ENCODE measurements at places on chromosomes 11 and 22.

- no peak for DNase-seq
Observed at GRCh38 chr11:104843150-104843836, 55.0 kb downstream of the CASP12 start.

- no peak for DNase-seq
Observed at GRCh38 chr11:65431451-65432099, 9.0 kb downstream of the NEAT1 start.

GRCh38 chr11:75087319-75088305 lies 9.1 kb downstream of the OR2AT4 start:
- DNase-seq, result no peak

DNA sequence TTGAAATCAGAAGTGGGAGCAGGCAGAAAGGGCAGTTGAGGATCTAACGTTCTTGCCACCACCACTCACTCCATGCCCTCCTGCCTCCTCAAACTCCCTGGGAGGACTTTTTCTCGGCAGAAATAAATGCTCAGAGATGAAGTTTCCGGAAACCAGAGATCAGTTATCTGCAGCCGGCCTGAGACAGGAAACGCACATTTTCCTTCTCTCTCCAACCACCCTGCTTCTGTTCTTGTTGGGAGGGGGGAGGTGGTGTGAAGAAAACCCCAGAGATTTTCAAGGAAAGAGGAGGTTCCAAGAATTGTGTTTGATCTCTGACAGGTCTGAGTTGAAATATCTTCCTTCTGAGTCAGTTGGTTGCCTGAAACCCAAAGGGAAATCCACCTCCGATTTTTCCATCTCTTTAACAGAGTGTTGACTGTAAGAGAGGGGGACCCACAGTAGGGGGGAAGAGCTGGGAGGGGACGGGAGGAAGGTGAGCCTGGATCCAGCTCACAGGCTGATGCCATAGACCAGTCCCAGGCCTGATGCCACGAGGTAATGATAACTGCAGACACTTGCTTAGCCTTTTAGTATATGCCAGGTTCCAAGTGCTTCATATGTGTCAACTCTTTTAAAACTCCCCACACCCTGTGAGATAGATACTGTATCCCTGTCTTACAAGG lies 100.8 kb downstream of the TRAF6 start:
- DNase-seq, result no peak

GRCh38 chr11:64650923-64651523 lies 60.0 kb downstream of the SLC22A12 start:
- no peak for DNase-seq

DNA sequence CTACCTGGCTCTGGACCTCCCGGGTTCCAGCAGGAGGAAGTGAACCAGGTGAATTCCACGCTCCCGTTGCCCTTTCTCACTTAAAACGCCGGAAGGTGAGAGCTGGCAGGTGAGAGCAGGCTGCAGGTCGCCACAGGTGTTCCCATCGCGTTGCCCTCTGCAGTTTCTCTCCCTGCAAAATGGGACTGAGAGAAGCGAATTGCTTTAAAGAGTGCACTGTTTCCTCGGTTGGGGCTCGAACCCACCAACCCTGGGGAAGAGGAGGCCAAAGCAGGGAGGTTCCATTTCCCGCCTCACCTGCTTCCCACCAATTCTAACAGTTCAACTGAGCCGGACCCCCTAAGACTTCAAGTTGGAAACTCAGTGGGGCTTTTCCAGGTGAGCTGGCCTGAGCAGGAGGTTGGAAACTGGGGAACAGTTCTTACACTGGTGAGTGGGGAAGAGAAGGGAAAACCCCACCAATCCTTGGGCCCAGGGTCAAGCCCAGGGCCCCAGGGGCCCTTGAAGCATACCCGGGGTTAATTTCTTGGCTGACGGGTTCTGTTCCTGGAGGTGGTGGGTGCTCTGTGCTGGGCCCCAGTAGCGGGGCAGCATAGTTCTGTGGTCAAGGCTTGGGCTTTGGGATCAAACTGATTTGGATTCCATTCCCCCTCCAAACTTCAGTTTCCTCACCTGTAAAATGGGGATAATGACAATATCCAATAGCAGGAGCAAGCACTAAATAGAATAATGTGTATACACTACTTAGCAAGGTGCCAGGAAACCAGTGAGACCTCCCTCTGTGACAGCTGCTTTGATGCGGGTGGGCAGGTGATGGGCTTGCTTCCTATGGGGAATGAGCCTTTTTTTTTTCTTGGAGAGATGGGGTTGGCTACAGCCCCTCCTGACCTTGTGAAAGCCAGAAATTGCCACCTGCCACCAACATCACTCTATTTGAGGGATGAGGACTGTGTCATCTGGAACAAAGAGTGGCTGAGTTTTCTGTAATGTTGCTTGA lies 788 bp downstream of the CD82 start:
- DNase-seq, result no peak

DNA sequence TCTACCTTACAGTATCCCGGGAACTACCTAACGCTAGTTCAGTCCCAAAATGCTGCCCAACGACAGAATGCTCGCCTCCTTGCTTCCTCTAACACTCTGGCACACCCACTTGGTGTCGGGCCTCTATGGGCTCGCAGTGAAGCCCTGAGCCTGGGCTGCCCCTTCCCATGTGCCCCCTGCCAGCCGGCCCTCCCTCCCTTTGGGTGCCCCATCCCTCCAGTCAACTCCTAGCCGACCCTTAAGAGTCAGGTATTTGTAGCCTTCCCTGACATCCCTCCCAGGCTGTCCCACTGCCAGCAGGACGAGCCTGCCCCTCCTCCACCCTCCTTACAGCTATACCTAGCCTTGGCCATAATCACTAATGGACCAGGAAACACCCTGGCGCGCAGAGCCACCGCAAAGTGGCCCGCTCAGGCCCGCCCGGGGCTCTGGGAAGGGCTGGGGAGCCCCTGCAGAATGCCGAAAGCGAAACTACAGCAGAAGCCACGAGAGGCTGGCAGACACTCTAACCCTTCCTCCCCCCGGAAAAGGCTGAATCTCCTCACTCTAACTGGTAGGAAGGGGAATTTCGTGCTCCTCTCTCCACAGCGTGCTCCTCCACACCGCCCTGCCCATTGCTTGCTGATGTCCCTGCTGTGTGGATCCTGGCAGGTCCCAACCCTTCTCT lies 8.2 kb downstream of the CBX7 start:
- peak; percentile 43 for DNase-seq

GRCh38 chr22:16601437-16602223 lies 9.0 kb upstream of the CCT8L2 start:
- no peak for DNase-seq

DNA sequence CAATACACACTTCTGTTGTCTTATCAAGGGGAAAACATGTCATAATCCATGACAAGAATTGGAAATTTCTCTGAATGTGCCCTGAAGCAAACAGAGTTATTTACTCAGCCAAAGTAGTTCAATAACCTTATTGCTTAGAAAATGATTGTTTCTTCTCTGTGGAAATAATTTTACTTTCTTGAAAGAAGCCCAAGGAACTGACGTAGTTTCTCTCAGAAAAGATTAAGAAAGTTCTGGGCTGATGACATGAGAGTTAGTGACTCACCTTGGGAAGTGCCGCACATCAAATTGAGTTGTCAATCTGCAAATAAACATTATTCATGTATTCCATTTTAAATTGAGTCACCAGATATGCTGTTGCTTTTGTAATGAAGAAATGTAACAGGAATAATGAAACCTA lies 418.6 kb upstream of the LRRC4C start:
- DNase-seq, result no peak

DNA sequence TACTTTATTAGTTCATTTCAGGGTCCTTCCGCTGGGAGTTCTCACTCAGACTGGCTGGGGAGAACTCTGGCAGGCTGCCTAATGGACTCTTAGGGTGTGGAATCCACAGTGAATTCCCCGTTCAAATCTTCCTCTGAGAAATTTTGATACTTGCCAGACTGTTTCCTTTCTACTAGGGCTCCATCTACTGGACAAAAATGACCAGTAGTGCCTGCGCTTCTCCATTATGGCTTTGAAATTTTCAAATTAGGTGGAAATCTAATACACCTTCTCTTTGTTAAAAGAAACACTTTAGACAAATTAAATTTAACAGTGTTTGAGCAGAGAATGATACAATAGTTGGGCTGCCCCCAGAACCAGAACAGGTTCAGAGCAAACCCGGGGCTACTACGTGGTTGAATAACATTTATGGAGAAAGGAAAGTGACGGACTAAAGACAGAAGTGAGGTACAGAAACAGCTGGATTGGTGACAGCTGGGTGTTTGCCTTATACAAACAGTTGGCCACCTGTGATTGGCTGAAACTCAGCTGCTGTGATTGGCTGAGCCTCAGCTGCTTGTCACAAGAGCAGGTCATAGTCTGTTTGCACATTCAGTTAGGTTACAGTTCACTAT lies 52.9 kb upstream of the FDX1 start:
- no peak for DNase-seq

DNA sequence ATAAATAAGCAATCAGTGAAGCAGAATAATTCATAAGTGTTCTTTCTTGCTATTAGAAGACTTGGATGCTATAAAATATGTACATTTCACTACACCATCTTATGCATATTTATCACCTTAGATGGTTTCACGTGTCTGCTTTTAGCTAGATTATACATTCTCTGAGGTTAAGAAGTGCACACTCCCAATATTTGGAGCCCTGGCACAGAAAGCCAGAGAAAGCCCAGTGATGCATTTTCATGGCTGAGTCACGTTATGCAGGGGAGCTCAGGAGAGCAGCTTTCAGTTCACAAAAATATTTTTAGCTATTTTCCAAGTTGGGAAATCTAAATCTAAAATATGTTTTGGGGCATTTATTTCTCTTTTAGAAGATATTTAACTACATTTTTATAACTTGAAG lies 5.1 kb upstream of the TP53AIP1 start:
- DNase-seq, result no peak

DNA sequence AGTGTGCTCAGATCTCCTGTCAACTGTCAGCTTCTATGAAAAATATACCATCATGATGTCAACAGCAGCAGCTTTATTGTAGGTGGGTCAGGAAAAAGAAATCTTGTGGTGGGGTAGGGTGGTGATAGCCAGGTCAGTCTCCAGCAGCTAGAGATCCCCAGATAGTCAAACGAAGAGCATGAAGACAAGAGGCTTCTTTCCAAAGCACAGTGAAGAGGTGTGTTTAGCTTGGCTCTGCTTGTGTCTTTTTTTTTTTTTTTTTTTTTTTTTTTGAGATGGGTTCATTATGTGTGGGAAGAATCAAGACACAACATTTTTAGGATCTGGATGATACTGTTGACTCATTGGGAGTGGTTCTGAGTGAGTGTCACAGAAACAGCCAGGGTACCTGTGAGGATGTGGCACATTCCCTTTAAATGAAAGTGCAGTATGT lies 1075.5 kb downstream of the NTM start:
- DNase-seq, result no peak

DNA sequence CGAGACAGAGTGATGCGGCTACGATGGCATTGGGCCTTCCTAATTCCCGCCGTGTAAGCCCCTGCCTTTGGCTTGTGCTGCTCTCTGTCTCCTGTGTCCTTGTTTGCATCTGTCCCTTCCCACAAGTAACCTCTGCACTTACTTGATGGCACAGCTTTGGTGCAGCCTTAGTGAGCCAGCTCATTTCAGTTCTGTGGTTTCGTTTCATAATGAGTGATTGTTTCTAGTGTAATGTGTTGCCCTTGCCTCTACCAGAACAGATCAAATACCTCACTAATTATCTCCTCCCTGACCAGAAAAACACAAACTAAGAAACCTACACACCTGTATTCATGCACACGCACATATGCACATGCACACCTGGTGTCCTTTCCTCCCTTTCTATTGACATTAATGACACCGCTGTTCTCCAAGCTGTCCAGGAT lies 58.8 kb downstream of the GRK3 start:
- no peak for DNase-seq

- DNase-seq, result peak; percentile 14
Observed at GRCh38 chr22:30763815-30764673, 69.4 kb downstream of the OSBP2 start.

GRCh38 chr11:24298146-24298545 lies 198.7 kb upstream of the LUZP2 start:
- no peak for DNase-seq

DNA sequence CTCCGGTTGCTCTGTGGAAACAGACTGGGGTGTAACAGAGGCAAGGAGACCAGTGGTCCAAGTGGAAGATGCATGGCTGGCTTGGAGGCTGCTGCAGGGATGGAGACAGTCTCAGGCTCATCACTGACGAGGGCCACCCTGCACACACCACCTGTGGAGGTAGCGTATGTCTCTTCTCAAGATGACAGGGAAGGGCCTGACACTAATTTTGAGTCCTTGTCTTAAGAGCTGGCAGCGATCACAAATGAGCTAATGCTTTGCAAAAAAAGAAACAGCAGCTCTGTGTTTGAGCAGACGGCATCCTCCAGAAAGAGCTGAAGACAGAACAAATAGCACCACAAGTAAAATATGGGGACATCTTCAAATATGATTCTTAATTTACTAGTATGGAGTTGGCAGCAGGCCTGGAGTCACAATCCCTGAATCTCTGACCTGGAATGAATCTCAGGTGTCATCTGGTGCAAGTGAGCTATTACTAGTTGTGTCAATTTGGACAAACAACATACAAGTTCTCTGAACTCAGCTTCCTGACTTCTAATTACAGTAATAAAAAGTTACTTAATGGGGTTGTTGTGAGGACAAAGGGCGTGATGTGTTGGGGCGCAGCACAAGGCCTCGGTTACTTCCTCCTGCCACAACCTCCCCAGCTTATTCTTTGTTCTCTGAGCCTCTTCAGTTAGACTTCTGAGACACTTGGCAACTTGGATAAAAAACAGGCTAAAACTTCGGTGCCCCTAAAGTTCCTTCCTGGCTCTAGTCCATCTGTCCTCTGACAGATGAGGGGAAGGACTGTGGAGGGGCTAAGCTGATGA lies 95.2 kb upstream of the BID start:
- DNase-seq, result no peak

- DNase-seq, result no peak
Observed at GRCh38 chr11:122317305-122317704, 201.3 kb upstream of the BLID start.

DNA sequence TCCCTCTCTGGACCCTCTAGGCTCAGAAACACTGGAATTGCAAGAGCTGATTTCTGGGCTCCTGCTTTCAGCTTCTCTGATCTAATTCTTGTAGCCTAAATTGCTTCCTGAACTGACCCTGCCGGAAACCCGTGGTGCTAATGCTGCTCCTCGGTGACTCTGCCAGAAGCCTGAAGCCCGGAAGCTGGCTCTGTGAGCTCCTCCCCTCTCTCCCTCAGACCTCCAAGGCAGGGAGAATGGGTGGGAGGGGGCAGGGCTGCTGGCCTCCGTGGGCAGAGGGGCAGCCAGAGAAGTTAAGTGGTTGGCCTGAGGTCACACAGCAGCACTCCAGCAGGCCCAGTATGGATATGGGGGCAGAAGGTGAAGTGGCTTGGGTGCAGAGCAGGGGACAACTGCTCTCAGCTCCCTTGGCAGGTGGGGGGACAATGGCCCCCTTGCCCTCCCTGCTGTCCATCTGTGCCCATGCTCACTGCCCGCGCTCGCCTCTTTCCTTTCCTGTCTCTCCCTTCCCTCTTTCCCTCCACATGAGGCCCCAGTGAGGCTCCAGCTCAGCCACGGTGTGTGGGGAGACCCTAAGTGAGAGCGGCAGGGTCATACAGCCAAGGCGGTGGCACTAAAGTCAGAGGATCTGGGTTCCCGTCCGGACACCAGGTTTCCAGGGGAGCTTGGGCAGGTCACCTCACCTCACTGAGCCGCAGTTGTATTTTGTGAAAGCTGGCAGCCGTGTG lies 16.2 kb downstream of the CAPN5 start:
- no peak for DNase-seq
